Iris pigment epithelial cell (primary cell): ENCODE measurements at places on chromosomes 5 and 9.

GRCh38 chr5:132850066-132850465 lies 16.2 kb downstream of the GDF9 start:
- DNase-seq: peak; percentile 62

DNA sequence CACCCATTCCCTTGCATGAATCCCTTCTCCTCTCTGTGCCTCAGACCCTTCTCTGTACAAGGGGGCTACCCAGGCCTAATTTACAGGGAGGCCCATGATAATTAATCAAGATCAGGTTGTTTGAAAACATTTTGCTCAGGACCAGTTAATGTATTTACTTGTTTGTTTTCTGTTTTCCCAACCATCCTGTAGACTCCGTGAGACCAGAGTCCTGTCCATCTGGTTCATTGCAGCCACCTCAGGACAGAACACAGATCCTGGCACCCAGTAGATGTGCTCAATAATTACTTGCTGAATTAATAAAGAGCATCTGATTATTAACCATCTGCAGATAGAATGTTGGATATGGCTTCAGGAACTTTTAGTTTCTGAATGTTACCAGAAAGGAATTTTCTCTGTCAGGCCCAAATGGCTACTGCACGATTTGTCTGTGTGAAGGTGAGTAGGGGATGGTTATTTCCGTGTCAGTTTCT lies 27.3 kb downstream of the FOXI1 start:
- no peak for DNase-seq

- DNase-seq: peak; percentile 0
Measured at GRCh38 chr5:44294516-44294915, 94.7 kb downstream of the FGF10 start.

DNA sequence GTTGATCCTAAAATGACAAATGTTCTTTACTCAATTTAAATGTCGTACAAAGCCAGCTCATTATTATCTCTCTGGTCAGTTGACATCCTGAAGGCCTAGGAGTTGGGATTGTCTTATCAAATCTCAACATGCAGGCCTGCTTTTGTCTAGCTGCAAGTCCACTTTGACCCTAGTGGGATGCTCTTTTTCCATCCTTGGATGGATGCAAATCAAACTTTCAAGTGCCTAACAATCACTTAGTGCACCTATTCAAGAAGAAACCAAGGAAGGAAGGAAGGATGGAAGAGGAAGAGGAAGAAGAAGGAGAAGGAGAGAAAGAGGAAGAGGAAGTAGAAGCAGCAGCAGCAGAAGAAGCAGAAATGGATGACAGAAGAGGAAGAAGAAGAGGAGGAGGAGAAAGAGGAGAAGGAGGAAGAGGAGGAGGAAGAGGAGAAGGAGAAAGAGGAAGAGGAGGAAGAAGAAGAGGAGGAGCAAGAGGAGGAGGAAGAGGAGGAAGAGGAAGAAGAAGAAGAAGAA lies 109.6 kb downstream of the PIK3R1 start:
- no peak for DNase-seq

DNA sequence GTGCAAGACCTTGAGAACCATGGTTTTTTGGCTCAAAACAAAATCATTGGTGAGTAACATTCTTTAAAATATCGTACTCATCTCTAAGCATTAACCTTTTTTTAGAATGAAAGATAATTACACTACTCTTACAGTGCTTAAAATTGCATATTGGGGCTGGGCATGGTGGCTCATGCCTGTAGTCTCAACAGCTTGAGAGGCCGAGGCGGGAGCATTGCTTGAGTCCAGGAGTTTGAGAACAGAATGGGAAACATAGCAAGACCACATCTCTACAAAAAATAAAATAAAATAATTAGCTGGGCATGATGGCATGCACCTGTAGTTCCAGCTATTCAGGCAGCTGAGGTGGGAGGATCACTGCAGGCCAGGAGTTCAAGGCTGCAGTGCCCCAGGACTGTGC lies 2.9 kb upstream of the RECK start:
- no peak for DNase-seq

GRCh38 chr5:151592855-151593408 lies 1.8 kb upstream of the FAT2 start:
- no peak for DNase-seq

DNA sequence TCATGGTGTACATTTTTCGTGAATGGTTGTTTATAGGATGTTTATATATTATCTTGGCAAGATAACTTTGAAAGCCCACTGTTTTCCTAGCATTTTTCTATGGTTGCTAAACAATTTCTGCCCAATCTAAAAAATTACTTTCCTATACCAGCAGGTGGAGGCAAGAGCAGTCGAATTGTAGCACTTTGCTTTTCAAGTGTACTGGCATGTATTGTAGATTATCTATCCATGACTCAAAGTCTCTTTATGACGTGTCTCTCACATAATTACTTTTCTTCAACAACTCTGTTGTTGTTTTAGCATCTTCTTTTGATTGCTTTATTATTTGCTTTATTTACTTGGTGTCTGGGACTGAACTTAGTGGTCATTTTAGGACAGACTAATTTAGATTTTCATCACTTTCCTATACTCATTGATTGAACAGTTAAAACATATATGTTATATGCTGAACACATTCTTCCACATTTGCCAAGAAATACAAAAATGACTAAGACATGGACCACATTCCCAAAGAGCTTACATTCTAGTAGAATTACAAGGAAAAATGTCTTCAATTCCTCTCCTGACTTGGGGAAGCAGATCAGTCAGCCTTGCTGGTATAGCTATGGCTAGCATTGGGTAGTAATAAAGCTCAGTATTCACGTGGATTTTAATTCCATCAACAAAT lies 20.7 kb downstream of the NLN start:
- peak; percentile 84 for DNase-seq

DNA sequence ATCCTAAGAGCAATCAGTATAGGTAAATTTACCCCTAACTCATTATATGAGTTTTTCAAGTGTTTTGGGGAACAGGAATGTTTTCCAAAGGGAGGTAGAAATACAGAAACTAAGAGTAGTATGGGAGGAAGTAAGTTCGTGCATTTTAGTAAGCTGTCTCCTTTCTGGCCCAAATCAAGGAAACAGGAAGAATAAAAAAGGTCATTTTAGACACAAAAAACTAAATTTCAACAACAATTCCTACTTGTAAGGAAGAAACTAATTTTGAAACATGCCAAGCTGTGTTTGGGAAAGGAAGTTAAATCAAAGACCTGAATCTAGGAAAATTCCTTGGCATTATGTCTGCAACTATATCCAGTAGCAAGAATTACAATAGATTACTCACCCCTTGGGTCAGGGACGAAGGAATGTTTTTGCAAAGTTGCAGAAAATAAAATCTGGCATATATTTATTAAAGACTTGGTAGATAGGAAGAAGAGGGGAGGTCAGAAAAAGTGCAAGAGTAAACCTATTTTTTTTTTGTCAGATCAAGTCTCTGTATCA lies 6.5 kb upstream of the RPS6 start:
- DNase-seq: no peak

DNA sequence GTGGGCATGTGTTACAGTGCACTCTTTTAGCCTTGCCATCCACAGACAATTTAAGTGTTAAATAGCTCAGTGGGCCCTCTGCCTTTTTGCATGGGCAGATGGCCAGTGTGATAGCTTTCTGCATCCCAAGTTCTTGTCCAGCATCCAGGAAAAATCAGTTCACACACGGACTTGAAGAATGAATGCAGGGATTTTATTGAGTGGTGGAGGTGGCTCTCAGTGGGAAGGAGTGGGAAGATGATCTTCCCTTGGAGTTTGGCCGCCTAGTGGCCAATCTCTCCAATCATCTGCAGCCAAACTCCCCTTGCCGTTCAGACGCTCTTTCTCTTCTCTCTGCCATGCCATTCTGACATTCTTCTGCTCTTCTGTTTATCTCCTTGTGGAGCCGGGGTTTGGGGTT lies 322.4 kb upstream of the GRAMD2B start:
- no peak for DNase-seq

DNA sequence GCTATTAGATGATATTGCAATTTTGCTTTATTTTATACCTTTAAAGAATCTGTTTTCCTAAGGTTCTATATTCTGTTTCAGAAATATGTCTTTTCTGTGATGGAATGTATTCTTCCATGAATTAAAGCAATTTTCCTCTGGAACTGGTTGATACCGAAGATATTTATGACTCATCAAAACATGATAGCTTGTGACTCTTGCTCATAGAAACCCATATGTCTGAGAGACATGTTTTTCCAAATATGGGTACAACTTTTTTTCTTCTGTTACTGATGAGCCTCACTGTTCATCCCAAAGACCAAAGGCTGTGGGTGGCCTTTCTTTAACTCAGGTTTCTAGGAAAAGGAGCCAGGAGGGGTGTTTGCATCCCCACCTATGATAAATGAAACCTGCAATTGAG lies 126.1 kb upstream of the PAPPA start:
- DNase-seq: peak; percentile 91

GRCh38 chr9:118643118-118643517 lies 726.1 kb downstream of the BRINP1 start:
- DNase-seq: peak; percentile 50

- DNase-seq: no peak
Measured at GRCh38 chr9:14424983-14425382, 111.0 kb upstream of the NFIB start.

GRCh38 chr9:135587658-135588057 lies 26.1 kb downstream of the PAEP start:
- DNase-seq: no peak
